ENCODE measurements at places on chromosomes 12 and 14.

DNA sequence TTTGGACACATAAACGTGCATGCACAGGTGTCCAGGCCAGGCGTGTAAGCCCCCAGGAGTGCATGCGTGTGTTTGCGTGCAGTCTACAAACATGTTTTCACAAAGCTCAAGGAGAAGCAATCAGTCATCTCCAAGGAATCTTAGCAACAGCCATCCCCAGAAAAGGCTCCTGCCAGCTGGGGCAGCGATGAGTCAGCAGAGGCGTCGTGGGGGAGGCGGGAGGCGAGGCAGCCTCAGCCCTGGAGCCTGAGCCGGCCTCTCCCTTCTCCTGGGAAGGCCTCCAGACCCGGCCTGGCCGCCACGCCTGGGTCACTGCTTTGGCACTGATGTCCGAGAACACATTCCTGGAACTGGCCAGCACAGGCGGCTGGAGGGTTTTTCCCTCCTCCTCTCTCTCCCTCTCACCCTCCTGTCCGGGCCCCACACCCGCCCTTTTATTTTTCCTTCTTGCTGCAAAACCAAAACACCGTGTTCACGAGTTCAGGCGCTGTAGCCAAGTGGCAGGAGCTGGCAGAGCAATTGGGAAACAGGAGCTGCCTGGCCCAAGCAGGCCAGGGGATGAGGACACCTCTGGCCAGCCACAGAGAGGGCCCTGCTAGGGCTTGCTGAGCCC, 92.7 kb downstream of the LRRC74A start:
- DNase-seq, result peak; percentile 98

DNA sequence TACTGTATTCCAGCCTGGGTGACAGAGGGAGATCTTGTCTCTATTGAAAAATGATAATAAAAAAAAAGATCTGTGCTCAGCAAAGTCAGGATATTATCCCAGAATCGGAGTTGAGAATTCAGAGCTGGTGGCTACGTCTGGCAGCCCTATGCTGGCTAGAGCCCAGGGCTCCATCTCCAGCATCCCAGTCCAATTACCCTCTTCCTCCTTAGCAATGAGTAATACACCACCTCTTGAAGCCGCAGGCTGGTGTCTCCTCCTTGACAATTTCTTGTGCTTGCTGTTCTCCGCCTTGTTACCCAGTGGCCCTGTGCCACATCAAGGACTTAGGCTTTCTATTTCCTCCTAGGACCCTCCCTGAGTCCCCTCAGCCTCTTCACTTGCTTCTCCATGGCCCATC, 38.4 kb upstream of the DDX11 start:
- DNase-seq, result no peak

- DNase-seq, result no peak
Observed at GRCh38 chr12:38889297-38889815, 16.0 kb downstream of the CPNE8 start.

GRCh38 chr14:104551851-104552737, 27.5 kb upstream of the C14orf180 start:
- no peak for DNase-seq

GRCh38 chr14:52833891-52834290, 42.5 kb upstream of the GNPNAT1 start:
- DNase-seq, result no peak

- DNase-seq, result no peak
Observed at GRCh38 chr12:103241184-103241583, 254.6 kb downstream of the C12orf42 start.

DNA sequence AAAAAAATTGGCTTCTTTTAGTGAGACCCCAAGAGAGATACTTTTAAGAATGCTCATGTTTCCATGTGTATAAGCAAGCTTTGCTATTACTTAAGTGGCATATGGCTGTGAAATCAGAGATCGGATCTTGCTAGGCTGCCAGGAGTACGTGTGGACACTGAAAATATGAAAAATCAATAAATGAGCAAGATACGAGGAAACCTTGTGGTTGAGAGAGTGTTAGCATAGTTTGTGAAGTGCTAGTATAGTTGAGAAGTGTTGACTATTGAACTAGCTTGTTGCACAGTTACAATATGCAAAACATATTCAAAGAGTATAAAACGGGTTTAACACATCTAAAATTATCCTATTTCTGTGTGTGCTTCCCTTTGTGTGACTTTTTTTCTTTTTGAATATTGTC, 230.9 kb upstream of the NOVA1 start:
- DNase-seq, result no peak

All from fibroblast of the conjunctiva (primary cell).